Stimulated activated CD8-positive, alpha-beta memory T cell treated with anti-CD3 and anti-CD28 coated beads, Interleukin-15, amount 100 ng/mL, for 24 hours (primary cell): ENCODE measurements at places on chromosomes 7 and 10.

DNA sequence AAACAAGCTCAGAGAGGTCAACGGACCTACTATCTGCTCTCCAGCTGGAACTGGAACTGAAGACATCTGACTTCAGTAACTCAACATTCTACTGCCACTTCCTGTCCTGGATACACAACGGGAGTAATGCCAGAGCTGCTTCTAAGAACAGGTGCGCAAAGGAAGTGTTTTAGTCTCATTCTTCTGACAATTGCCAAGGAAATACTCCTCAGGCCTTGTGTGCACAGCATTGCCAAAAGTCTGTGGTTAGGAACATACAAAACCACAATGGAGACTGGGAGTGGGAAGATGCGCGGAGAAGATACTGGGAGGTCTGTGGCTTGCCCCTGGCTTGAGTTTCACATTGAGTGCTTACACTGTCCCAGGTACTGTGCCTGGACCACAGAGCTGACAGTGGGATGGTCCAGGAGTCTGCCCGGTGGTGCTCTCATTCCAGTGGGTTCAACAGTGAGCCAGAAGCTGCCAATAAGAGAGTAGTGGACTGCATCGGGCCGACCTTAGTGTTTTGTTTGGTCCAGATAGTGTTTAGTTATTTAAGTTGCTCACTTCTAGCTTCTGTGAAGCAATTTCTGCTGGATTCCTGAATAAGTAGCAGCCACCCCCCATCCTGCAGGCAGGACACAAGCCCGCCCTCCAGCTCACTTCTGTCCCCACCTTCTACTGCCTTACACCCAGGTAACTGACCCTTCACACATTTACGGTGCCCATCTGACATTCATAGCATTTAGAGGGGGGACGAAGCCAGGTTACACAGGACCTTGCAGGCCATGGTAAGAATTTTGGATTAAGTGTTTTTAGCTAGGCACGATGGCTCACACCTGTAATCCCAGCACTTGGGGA, 10.3 kb downstream of the TBL2 start:
- no peak for DNase-seq

- DNase-seq = peak; percentile 21
These were observed 148.8 kb downstream of the HECW1 start for GRCh38 chr7:43260980-43261878.

GRCh38 chr7:40329601-40330153, 194.9 kb downstream of the SUGCT start:
- DNase-seq = no peak

GRCh38 chr10:110802551-110803238, 69.0 kb upstream of the PDCD4 start:
- no peak for DNase-seq

DNA sequence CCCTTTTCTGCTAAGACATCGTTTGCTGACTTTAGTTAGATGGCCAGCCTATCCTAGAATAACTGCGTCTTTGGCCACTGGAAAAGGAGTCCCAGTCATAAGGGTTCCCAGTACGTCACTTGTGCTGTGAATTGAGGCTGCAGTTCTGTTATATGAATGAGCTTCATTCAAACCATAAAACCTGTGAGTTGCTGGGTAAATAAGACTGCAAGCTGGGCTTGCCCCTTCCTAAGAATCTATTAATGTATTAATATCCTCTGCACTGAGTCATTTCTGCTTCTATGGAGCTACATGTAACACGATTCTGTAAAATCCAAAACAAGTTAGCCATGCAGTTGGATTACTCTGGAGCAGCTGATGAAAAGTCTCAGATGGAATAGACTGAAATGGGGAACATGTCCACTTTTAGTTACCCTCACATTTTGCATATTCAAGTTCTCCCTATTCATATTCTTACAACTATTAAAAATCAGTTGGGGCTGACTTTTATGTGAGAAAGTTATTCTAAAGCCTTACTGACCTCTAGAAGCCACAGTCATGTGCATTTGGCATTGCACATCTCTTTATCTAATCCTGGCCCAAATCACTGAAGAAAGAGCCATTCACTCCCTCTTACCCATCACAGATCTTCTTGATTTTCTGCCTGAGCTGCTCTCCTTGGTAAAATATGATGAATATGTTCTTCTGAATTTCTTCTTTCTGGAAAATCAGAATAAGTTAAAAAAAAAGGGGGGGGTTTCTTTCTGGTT, 41.8 kb upstream of the TMEM213 start:
- no peak for DNase-seq

DNA sequence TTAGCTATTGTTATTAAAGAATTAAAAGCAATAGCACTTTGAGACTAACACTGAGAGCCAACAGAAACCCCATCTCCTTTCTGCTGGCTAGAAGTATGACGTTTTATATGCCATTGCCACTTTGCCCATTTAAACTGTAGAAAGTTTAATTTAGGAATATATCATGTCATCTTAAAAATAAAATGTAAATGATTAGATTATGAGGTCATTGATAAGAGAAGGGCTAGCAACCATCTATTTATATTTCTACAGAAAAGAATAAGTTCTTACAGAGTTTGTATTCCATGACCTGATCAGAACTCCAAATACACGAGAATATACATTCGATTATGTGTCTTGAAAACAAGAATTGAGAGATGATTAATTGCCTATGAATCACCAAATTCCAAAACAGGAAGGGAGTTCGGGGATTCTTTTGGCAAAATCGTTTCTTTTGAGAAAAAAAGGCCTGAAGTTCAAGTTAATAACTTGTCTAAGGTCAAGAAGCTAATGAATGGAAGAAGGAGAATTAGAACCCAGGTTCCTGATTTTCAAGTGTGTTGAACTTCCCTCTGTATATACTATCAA, 227.0 kb downstream of the TRIL start:
- DNase-seq = no peak

GRCh38 chr10:119784340-119785067, 58.7 kb downstream of the INPP5F start:
- no peak for DNase-seq

DNA sequence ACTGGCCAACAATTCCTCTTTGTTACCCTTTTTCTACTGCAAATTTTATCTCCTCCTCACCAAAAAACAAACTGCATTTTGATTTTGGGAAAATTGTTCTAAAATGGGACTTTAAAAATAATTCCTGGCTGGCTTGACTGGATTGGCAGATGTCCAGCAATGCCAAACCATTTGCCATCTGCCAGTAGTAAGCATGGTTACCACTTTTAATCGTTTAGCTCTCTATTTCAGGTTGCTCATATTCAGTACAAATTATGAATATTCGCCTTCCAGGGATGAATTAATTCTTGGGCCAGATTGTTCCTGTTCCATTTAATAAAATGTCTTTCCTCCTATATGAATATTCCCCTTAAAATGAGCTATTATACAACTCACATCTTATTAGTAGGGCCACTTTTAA, 35.7 kb downstream of the SMNDC1 start:
- DNase-seq = no peak

DNA sequence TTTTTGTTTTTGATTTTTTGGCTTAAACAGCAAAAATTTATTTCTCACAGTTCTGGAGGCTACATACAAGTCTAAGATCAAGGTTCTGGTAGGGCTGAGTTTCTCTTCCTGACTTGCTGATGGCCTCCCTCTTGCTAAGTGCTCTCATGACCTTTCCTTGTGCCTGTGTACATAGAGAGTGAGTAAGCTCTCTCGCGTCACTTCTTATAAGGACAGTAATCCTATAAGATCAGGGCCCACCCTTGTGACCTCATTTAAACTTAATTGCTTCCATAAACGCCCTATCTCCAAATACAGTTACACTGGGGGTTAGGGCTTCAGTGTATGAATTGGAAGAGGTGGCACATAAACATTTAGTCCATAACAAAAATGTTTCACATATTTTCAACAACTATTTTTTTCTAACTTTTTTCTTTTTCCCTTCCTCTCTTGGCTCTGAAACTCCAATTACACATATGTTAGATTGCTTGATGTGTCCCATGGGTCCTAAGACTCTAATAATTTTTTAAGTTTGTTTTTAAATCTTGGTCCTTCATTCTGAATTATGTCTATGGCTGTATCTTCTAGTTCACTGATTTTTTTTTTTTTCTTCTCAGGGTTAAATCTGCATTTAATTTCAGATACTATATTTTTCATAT, 149.8 kb downstream of the HBP1 start:
- DNase-seq = no peak

DNA sequence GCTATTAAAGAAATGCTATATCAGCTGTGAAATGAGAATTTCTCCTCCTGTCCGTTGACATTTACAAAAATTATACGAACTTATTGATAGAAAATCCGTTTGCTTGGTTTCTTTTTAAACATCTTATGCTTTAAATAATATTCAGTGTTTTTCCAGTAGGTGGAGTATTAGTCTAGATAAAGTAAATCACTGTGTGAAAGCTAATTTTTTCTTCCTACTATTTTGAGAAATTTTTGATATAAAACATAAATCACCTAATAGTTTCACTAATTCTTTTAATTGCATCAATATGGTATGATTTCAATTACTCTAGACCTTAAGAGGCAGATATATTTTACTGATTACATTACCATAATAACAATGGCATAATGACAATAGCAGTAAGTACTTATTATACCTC, 335.2 kb upstream of the C7orf33 start:
- no peak for DNase-seq

DNA sequence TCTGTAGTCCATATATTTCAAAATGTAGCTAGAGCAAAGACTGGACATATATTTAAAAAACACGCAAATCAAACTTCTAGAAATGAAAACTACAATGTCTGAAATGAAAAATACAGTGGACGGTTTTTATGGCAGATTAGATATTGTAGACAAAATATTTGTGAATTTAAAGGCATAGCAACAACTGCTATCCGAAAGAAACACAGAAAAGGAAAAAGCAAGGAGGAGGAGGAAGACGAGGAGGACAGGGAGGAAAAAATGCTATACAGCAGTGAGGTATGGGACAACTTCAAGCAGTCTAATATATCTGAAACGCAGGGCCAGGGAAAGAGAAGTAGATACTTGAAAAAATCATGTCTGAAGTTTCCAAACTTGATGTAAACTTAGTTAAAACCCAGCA, 13.3 kb downstream of the WASL start:
- no peak for DNase-seq

- no peak for DNase-seq
These were observed 335.9 kb downstream of the GFRA1 start for GRCh38 chr10:115936926-115937767.

DNA sequence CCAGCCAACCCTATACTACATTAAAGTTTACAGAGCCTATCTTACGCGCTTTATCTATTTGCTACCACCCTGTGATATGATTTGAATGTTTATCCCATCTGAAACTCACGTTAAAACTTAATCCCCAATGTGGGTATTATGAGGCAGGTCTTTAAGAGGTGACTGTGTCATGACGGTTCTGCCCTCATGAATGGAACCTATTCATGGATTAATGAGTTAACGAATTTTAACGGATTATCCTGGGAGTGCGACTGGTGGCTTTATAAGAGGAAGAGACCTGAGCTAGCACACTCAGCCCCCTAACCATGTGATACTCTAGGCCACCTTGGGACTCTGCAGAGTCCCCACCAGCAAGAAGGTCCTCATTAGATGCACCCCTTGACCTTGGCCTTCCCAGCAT, 37.8 kb downstream of the SRPK2 start:
- DNase-seq = no peak

GRCh38 chr7:148944935-148945934, 61.1 kb upstream of the EZH2 start:
- no peak for DNase-seq

- no peak for DNase-seq
These were observed 18.4 kb upstream of the LOXL4 start for GRCh38 chr10:98286419-98286818.

DNA sequence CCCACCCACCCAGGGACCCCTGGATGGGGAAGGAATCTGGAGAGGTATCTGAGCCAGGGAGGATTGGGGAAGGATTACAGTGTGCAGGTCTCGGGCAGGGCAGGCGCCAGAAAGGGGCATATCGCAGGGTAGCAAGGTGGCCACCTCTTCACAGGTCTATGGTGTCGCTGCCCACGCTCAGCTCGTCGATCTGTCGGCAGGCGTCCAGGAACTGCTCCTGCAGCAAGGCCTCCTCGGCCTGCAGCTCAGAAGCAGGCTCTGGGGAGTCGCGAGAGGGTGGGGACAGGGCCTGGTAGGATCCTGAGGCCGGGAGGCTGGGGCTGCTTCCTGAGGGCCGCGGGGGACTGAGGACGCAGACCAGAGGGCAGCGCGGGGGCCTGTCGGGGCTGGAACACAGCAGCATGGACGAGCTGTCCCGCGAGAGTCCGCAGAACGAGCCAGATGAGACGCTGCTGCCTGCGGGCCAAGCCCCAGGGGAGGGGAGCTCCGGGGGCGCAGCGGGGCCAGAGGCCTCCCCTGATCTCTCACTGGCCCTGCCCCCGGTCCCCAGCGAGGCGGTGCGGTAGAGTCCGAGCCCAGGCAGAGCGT, 7.1 kb upstream of the RBM28 start:
- DNase-seq = no peak

- no peak for DNase-seq
These were observed 31.7 kb downstream of the HYAL4 start for GRCh38 chr7:123876557-123877256.

DNA sequence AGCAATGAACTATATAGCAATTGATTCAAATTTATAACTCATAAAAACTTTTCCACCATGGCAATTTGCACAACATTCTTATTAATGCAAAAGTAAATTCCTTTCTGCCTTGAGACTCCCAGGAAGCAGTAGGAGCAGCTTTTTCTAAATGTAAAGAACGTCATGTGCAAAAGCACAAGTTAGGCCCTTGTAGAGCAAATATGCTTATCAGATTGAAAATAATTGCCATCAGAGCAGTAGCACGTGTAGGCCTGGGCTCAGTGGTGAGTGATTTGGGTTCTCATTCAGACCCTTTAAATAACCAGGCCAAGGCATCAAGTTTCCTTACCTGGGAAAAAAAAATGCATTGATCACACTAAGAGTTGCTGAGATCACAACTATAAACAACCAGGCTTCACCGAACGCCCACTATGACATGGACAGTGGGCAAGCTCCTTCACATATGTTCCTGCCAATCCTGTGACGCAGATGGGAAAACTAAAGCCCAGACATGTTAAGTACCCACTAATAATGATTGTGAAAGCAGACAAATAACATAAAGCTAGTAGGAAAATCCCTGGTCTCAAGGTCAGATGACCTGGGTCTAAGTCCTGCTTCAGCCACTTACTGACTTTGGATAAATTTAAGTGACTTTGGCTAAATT, 22.1 kb upstream of the SAR1A start:
- no peak for DNase-seq

DNA sequence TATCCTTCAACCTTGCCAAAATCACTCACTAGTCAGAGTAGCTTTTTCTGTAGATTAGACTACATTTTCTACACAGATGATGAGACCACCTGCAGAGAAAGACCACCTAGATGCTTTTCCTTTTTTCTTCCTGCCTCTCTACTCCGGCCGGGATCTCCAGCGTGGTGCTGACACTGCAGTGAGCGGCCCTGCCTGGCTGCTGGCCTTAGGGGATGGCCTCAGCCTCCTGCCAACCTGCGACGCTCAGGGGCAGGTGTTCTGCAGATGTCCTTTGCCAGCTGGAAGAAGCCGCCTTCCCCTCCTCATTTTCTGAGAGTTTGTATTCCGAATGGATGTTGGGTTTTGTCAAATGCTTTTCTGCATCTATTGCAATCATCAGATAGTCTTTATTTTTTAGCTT, 43.5 kb upstream of the NKX6-2 start:
- no peak for DNase-seq

- no peak for DNase-seq
These were observed 23.9 kb upstream of the DGKI start for GRCh38 chr7:137870684-137871083.

- no peak for DNase-seq
These were observed 127.1 kb downstream of the CDK14 start for GRCh38 chr7:90723233-90723632.
